ENCODE measurements at places on chromosomes 5 and 9.

DNA sequence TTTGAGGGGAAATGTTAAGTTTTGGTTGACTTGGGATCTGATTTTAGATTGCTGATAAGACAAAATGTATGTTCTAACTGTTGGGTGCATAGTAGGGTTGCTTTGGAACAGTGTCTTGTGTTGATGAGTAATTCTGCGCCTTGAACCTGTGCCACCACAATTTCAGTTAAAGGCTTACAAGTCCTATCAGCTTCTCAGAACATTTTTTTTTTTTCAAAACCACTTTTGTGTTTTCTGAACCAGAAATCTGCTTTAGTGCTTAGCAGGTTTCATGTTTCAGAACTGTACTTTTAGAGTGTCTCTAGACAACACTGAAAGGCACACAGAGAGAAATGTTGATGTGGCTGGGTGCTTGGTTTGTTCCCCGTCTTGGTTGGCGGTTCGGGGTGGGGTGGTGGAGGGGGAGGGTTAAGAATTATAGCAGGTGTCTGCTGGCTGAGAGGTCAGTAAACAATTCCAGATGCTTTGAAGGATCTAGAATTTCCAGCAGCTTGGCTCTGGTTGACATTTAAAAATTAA, 84.6 kb downstream of the ANKRD55 start:
- peak; percentile 55 for DNase-seq

- no peak for DNase-seq
Observed at GRCh38 chr5:146647656-146648199, 131.7 kb upstream of the GPR151 start.

GRCh38 chr9:33198165-33198564, 31.0 kb upstream of the B4GALT1 start:
- no peak for DNase-seq

DNA sequence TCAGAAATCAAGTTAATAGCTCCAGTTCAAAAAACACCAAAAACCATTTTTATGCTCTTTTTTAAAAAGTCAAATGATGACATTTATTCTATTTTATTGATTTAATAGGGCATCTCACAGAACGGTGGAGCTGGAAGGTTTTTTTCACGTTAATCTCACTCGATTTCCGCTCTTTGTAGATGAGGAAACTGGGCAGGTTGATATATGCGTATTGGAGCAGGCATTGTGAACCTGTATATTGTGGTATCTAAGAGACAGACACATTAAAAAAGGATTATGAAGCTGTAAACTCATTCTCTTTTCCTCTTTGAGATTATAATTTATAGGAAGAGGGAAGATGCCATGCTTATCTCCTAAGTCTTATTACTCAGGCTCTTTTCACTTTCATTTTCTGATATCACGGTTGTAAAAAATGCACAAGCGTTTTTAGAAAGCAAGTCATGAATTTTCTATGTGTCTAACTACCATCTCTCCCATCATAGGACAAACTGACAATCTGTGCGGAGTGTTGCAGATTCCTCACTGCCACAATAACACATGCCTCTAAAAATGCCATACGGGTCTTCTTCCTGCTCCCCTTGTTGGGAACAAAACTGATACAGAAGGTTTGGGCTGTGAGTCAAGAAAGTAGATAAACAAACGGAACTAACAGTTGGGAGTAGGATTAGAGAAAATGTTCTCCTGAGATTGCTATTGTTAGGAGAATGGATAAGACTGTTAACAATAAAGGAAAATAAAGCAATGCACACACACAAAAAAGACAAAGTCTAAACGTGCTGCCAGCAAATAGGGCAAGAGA, 1997.7 kb downstream of the MAT2B start:
- no peak for DNase-seq

DNA sequence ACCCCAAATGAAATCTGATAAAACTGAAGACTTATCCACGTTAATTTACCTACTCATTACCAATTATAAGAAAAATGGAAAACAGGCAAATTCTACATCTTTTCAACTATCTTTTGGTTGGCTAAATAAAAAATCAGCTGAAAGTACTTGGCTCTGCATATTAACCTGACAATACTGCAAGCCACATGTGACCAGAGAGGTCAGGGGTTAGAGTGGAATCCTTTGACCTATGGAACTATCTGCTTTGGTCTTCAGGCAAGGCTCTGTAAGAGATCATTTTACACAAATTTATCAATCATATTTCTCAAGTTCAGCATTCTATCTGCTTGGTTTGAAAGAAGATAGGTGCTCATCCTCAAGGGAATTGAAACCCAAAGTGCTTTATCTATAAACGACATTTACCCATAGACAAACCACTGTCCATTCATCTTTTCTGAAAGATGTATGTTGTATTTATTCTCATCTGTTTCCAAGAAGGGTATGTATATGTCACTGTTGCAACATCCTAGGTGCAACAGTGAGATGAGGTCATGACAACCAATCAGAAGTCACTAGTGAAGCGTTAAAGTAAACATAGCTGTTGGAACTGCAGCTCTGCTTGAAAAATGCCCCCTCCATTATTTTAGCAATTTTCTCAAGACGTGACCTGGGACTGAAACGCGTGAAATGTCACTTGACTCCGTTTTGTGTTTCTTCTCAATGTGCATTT, 144.9 kb upstream of the POU5F2 start:
- DNase-seq: no peak

- DNase-seq: no peak
Observed at GRCh38 chr5:158910782-158911692, 188.7 kb downstream of the EBF1 start.

DNA sequence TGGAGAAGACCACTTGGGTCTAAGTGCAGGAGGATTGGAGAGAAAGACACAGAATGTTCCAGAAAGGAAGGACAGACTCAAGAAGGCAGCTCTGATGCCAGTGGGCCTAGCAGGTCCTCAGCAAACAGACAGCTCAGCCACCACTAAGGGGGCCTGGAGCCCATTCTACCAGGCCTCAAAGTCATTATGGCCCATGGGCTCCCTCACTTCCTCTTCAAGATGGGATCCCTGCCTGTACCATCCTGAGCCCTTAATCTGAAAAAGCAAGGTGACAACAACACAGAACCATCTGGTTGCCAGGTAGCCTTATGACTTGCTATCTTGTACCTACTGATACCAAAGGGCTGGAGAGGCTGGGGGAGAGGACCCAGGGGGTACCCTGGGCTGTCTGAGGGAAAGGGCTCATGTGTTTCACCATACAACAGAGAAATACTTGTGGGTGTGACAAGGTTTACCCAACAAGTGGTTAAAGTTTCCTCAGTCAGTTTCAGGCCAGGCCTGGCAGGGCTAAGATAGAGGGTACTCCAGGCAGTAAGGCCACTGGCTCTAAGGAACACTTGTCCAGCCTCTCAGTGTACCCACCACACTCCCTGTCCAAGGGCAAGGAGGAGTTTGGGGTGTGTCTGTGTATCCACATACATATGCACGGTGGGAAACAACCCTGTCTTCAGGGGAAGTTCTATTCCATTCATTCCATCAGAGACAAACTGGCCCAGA, 30.7 kb downstream of the TCF7 start:
- no peak for DNase-seq

DNA sequence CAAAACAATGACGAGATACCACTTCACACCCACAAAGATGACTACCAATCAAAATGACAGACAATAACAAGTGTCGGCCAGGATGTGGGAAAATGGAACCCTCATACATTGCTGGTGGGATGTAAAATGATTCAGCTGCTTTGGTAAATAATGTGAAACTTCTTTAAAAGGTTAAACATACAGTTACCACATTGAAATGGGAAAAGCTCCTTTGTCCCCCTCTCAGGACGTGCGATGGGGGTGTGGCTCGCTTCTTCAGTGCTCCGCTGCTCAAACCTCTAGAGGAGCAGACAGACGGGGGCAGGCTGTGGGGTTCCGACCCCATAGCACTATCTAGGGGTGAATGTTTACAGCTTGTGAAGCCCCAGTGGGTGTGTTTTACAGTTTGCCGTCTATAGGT, 8.0 kb upstream of the PLPP6 start:
- DNase-seq: no peak

- no peak for DNase-seq
Observed at GRCh38 chr9:116471093-116471906, 215.8 kb upstream of the TRIM32 start.

GRCh38 chr5:133539818-133540217, 72.5 kb downstream of the FSTL4 start:
- no peak for DNase-seq

DNA sequence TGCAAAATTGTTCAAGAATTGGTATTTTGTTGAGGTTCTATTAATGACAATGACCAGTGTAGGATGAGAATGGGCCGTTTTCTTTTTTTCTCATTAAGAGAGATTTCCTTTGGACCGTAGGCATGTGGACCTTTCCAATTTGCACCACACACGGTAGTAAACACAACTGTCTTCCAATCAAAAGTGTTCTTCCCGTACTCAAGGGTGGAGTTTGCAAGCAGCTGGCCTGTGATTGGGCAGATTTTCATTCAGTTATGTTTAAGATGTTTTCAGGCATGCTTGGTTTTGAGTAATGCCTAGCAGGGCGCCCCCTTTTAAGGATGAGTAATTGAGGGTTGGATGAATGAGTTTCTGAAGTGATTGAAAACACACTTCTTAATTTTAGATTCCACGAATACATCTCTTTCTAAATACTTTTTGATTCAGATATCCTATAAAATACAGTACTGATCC, 2.5 kb downstream of the KDM3B start:
- DNase-seq: peak; percentile 66

- DNase-seq: no peak
Observed at GRCh38 chr9:7770111-7770510, 29.5 kb downstream of the DMAC1 start.

- peak; percentile 8 for DNase-seq
Observed at GRCh38 chr5:74576941-74577456, 63.5 kb downstream of the ENC1 start.

- DNase-seq: no peak
Observed at GRCh38 chr9:128495804-128496417, 8.6 kb upstream of the GLE1 start.

- no peak for DNase-seq
Observed at GRCh38 chr5:7181841-7182240, 214.1 kb upstream of the ADCY2 start.

DNA sequence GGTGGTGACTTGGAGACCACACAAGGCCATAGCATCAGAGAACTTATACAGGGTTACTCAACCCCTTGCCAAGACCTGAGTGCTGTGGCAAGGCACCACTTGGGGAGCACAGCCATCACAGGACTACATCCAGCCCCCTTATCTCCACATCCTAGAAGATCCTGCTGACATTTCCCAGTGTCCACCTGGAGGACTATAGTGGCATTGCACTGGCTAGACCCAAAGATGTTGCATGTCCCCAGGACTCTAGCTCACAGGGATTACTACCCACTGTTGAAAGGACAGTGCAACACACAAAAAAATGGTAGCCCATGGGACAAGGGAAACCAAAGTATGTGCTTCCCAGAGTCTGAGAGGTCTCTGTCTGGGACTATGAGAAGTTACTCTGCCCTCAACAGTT, 411.1 kb upstream of the NUDT12 start:
- DNase-seq: no peak

GRCh38 chr5:147407094-147407681, 102.7 kb downstream of the DPYSL3 start:
- no peak for DNase-seq

DNA sequence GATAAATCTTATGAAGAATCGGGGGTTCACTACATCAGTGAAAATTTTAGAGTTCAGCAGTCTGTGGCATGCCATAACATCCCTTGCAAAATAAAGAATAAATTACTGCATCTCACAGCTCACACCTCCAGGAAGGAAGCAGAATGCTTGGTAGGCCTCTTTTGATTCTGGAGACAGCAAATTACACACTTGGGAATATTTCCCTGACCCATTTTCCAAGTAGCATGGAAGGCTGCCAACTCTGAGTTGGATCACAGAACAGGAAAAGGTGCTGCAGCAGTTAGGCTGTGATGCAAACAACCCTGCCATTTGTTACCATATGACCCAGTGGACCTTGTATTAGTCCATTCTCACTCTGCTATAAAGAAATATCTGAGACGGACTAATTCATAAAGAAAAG, 293.5 kb downstream of the ASTN2 start:
- DNase-seq: no peak

- no peak for DNase-seq
Observed at GRCh38 chr9:90469865-90470387, 172.7 kb downstream of the DIRAS2 start.

DNA sequence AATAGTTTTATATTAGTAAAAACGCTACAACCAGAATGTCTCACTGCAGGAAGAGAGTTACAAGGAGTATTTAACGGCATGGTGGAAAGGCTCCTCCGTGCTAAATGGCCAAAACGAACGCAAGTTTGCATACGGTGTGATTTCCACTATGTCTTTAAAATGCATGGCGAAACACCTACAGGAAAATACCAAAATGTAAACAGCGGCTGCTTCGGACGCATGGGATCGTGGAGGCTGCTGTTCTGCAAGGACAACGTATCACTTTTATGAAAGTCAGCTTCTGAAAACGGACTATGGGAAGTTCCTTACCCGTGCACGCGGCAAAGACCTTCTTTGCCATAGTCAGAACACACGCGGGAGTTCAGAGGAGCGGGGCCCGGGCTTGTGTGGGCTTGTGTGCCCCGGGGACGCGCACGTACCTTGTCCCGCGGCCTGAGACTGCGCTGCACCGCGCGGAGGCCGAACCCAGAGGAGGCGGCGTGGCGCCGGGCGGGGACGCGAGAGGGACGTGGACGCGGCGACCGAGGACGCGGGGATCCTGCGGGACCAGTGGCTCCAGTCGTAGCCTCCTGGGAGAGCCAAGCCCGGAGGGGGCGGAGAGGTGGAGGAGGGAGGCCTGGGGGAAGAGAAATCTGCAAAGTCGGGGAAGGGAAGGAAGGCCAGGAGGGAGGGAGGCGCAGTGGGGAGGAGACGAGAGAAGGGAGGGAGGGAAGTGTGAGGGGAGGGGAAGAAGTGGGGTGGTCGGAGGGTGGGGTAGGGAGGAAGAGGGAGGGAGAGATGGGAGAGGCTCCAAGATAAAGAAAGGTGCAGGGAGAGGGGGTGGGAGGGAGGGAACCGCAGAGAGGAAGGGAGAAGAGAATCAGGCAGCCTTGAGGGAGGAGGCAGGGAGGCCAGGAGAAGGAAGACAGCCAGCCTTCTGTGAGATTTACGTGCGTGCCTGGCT, at the start of gene CMBL:
Gene CMBL, minus strand, starts transcription at position 697 of the 943 bp plus-strand sequence. CDS start 17,140 bp downstream, outside the sequence.
- DNase-seq: peak; percentile 14

GRCh38 chr5:38793099-38793498, 52.7 kb upstream of the OSMR start:
- DNase-seq: no peak

- no peak for DNase-seq
Observed at GRCh38 chr5:39765366-39765765, 340.6 kb upstream of the DAB2 start.

- DNase-seq: no peak
Observed at GRCh38 chr9:85054017-85054416, 384.5 kb downstream of the NTRK2 start.

- no peak for DNase-seq
Observed at GRCh38 chr9:94872891-94873511, 146.5 kb downstream of the AOPEP start.

- DNase-seq: peak; percentile 53
Observed at GRCh38 chr9:128945798-128946501, 1.5 kb downstream of the DOLK start.

- DNase-seq: no peak
Observed at GRCh38 chr9:26271495-26272122, 593.4 kb upstream of the TUSC1 start.

GRCh38 chr5:34516686-34517085, 139.4 kb upstream of the RAI14 start:
- DNase-seq: no peak

- DNase-seq: no peak
Observed at GRCh38 chr9:16530669-16531642, 339.5 kb downstream of the BNC2 start.

GRCh38 chr5:78600687-78601414, 47.7 kb downstream of the LHFPL2 start:
- DNase-seq: no peak

- no peak for DNase-seq
Observed at GRCh38 chr5:145774442-145774841, 60.7 kb downstream of the PRELID2 start.

- DNase-seq: no peak
Observed at GRCh38 chr9:22078081-22078480, 69.0 kb upstream of the CDKN2B start.

All from activated naive CD4-positive, alpha-beta T cell treated with anti-CD3 and anti-CD28 coated beads, Interleukin-2, amount 50 U/mL, for 72 hours (primary cell).